ENCODE measurements at places on chromosomes 12 and 14.

DNA sequence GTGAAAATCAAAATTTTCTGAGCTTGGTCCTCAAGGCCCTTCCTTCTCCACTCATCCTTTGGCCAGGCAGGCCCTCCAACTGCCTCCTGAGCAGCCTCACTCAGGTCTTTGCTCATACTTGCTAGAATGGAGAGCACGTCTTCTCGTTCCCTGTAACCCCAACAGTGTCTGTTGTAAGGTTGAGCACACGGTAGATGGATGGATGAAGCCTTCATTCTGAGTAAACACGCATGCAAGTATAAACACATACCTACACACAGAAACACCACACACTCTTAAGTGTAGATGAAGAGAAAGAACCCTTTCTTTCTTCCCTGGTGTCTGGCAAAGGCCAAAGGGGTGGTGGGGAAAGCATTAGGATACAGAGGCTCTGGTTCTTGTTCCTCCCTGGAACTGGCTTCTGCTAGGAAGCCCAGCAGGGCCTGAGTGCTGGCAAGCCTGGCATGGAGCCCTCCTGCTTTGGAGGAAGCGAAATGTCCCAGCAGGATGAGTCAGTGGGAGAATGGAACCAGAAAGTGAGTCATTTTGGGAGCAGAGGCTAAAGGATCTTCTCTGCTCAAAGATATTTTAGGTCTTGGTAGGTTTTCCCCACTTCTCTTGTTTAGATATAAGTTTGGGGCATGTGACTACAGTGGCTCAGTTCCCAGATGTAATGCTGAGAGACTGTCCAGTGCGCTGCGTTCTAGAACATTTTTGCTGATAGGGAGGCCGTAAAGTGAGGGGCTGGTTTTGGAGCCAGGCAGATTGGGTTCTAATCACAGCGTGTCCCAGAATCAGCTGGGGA is 127.4 kb downstream of the CACNA1C start:
- DNase-seq, result peak; percentile 95

- no peak for DNase-seq
Observed at GRCh38 chr12:92938018-92938417, 8.9 kb upstream of the EEA1 start.

DNA sequence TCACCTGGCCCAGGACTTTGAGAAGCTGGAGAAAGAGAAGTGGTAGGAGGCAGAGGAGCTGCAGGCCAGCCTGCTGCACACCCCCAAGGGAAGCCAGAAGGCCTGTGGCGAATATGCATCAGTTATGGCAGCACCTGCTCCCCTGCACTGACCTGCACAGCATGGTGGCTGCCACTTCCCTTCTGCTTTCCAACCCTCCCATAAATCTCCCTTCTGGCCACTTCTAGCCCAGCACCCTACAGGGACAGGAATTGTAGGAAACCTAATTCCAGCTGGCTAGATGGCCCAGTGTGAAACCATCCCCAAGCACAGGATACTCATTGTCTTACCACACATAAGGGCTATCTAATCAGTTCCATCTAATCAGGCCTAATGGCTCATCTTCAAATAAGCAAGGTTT is 136.3 kb downstream of the TBX3 start:
- DNase-seq, result no peak

DNA sequence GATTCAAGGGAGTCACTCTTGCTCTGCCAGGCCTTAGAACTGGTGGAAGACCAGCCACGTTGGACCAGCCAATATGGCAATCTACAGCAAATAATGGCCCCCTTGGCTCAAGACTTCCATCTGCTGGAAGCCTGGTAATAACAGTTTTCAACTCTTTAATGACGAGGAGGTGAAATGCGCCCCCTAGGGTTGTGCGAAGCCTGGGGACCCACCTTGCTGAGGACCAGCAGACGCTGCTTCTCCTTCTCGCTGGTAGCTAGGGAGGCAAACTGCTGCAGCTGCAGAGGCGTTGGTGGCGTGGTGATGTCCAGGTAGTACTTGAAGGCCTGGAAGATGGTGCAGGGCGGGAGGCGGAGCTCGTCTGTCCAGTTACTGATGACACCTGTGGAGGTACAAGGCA is 41.5 kb upstream of the FBXO21 start:
- no peak for DNase-seq

DNA sequence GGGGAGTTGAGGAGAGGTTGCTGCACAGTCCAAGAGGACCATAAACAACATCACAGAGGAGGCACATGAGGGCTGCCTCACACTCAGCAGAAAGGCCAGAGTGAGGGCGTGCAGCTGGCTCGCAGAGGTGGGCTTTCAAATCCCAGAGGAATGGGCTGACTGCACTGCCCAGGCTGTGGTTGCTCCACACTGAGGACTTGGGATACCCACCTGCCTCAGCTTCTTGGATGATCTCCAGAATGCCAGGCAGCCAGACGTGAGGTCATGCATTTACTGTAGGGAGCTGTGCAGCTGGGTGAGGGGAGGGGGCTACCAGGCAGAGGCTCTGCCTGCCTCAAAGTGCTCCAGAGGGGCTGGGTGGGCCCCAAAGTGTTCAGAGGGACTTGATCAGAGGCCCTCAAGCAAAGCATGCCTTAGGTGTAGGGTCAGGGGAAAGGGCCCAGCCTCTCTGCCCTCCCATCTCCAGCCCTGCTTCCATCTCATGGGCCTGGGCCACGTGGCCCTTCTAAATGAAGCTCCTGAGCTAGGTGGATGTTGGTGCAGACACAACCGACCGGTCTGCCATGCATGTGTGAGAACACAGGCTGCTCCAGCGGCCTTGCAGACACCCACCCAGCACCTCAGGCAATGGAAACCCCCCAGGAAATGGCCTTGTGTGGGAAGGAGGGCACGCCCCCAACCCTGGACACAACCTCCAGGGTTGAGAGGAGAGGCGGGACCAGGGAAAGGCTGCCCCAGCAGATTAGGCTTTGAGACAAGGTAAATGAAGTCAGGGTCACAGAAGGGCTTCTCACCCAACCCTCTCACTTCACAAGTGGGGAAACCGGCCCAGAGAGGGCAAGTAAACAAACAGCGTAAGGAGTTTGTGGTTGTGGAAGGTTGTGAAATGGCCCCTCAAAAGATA is 90.8 kb downstream of the NTF3 start:
- no peak for DNase-seq

DNA sequence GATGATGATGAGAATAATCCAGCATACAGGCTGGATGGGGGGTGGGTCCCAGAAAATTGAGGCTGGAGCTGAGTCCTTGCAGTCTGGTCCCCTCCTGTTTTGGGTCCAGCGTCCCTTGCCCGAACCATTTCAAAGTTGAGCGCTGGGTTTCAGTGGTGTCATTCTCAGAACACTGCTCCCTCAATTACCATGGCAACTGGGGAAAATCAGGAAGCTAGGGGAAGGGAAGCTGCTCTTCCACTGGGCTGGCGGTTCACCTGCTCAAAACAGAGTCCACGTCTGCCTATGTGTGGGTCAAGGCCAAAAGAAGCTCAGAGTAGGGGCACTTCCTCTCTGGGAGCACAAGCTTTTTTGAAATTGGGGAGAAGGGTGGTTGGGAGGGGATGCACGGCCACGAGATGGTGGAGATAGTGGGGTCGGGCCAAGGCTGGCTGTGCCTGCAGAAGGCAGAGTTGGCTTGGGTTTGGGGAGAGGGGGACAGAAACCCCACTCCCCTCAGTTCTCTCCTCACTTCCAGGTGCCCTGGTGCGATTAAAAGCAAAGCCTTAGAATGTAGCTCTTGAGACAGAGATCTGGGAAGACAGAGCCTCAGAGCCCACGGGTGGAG is 1.7 kb upstream of the NOS1 start:
- no peak for DNase-seq

DNA sequence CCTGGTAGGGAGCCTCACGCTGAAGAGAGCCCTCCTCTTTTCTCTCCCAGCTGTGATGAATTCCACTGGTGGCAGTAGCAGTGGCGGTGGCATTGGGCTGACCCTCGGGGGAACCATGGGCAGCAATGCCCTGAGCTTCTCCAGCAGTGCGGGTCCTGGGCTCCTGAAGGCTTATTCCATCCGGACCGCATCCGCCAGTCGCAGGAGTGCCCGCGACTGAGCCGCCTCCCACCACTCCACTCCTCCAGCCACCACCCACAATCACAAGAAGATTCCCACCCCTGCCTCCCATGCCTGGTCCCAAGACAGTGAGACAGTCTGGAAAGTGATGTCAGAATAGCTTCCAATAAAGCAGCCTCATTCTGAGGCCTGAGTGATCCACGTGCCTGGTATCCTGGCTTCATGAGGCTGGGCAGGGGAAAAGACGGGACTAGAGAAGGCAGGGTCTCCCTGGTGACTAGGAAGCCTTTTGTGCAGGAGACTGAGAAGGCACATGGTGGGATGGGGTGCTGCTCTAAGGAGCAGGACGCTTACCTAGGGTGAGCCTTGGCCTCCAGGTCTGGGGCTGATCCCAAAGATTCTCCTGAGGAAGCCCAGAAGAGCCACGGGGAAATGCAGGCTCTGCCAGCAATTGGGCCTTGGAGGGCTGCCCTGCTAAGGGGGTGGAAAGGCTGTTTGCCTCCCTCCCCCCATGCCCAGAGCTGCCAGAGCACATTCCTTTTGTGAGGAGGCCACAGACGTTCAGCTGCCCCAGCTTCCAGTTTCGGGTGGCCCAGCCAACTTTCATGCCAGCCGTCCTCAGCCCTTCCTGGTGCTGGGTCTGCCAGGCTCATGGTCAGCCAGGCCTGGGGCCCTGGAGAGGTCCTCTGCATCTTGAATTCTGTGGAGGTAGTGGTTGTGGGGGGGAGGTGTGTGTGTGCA is 15.8 kb downstream of the KRT7 start:
- DNase-seq, result peak; percentile 58

DNA sequence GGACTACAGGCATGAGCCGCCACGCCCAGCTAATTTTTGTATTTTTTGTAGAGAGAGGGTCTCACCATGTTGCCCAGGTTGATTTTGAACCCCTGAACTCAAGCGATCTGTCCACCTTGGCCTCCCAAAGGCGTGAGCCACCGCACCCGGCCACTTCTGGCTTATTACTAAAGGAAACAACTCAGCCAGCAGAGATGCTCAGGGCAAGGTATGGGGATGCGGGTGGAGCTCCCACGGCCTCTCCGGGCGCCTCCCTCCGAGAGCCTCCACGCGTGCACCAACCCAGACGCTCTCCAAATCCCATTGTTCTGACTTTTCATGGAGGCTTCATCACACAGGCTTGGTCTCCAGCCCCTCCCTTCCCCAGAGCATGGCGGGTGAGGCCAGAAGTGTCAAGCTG is 6.1 kb upstream of the GPR132 start:
- no peak for DNase-seq

DNA sequence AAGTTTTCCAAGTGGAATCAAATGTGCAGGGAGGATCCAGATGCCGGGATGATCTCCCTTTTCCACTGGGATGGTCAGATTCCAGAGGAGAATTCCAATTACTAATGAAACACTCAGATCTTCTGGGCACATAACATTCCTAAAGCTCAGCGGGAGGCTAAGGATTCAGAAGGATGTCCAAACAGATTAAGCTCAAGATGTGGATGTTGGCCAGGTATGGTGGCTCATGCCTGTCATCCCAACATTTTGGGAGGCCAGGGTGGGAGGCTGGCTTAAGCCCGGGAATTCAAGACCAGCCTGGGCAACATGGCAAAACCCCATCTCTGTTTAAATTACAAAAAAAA is 62.0 kb upstream of the PNMA1 start:
- DNase-seq, result peak; percentile 35

DNA sequence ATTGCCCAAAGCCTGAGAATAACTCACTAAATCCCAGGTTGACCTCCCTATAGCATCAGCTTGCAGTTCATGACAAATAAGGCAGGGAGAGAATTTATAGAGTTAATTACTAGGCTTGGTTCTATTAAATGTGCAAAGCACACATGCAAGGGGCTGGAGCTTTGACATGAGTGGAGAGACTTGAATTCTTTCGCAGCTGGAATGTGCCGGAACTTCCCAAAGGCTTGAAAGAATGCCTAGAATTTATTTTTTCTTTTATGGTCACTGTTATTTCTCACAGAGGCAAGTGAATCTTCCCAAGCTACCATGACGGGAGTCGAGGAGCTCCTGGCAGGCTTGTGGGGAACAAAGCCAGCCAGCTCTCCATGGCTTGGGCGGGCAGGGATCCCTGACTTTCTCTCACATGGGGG is 95.5 kb upstream of the USP44 start:
- peak; percentile 73 for DNase-seq

- no peak for DNase-seq
Observed at GRCh38 chr12:26520109-26520508, 312.9 kb downstream of the ITPR2 start.

- peak; percentile 2 for DNase-seq
Observed at GRCh38 chr14:82075566-82075965, 541.9 kb upstream of the SEL1L start.

- DNase-seq, result no peak
Observed at GRCh38 chr14:89500303-89500702, 83.3 kb upstream of the FOXN3 start.

GRCh38 chr12:93225094-93225493 is 152.6 kb upstream of the NUDT4 start:
- DNase-seq, result no peak

DNA sequence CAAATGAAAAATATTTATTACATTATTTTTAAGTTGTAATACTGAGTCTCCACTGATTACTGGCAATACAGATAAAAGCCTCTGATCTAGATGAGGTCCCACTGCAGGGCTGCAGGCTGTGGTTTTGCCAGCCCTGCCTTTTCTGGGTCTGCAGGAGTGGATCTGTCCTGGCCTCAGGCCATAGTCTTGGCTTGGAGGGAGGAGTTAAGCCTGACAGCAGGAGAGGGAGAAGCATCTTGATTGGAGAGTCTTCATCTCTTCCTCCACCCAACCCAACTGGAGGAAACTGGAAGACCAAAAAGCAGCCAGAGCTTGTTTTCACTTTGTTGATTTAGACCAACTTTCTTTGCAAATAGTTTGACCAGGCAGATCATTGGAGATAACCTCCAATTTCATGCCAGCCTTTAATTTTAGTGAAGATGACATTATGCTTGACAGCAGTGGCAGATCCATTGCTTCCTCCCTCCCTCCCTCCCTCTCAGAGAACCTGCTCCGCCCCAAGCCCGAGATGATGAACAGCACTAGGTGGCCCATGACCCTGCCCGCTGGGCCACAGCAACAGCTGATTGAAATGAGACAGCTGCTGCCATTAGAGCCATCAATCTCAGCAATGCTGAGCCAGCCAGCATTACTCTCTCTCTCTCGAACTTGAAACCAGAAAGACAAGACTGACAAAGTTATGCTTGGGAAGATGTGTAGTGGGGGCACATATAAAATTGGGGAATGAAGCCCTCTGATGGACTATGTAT is 222.4 kb downstream of the GLT1D1 start:
- DNase-seq, result no peak

- no peak for DNase-seq
Observed at GRCh38 chr12:110705309-110705708, 16.4 kb upstream of the HVCN1 start.

GRCh38 chr12:113942209-113942608 is 23.9 kb downstream of the RBM19 start:
- DNase-seq, result no peak

DNA sequence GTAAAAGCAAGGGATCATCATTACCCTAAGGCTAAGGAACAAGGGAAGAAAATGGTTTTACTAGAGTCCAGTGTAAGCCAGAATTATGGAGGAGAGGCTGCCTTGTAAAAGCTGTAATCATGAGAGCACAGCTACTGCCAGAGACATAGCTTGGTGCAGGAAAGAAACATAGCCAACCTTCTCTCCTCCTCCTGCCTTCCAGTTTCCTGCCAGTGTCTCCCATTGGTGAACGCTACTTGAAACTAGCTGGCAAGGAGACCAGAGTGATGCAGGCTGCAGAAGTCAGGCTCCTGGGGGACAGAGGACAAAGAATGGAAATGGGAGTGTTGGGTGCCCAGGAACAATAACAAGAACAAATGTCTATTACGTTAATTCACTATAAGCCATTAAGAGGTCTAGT is 158.5 kb downstream of the NELL2 start:
- no peak for DNase-seq
